ENCODE measurements at places on chromosomes 3 and 15.
A peak's percentile ranks its signal among the peaks of the same experiment; 100 is the strongest.

GRCh38 chr3:39383881-39384664 is 903 bp downstream of the SLC25A38 start:
- peak; percentile 90 for DNase-seq

DNA sequence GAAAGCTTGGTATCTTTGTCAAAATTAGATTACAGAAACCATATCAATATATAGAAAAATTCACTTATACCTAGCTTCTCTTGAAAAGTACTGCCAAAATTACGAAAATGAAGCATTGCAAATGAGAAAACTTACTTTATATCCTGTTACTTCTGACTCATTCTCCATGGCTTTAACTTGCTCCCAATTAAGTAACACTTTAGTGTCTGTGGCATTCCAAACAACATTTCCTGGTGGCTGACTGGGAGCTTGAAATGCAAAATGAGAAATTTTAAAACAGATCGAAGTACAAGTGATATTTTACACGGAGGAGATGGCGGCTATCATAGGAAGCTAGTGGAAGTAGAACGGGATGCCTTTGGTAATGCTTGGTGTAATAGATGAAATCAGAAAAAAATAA is 347.3 kb downstream of the CNTN3 start:
- no peak for DNase-seq

DNA sequence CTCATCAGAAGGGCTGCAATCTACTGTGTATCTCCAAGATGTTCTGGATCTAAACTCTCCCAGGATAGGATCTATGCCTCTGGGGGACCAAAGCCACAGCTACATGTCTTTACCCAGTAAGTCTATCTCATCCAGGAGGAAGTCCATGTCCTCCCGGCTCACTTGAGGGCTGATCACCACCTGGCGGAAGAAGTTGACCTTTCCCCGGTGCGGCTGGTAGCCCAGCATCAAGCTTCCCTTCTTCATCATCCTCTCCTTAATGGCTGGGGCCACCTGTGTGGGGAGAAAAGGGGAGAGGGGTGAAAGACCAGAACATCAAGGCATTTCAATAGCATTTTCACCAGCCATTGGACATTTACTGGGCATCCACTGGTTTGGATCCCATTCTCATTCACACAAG is 121.7 kb downstream of the TGFBR2 start:
- DNase-seq, result no peak

DNA sequence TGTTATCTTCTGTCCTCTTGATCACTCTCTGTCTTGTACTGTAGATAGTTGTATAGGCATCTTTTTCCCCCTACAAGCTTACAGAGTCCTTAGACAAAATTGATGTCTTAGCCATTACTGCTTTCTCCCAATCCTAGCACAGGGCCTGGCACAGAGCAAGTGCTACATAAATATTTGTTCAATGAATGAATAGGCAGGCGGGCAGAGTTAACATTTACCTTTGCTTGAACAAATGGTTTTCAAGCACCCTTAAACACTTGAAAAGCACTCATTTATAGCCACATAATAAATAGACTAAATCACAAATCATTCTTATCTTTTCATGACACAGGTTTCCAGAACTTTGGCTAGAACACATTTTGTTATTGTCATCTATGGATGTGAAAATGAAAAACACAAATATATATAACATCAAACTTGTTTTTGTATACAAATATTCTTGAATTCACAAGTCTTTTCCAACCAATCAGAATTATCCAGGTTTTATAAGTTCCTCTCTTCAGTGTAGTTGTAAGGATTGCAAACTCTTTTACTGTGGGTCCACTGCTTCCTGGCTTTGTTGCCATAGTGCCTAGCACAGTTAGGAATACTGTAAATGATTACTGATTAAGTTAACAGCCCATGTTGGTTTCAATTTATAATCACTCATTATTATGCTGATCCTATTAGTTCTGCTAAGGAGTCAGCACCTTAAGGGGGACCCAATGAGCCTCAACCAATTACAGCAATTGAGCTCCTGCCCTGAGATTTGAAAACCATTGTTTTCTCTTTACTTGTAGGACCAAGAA is 61.9 kb downstream of the ISL2 start:
- no peak for DNase-seq

- no peak for DNase-seq
These were observed 741.8 kb downstream of the IGSF11 start for GRCh38 chr3:118292841-118293240.

DNA sequence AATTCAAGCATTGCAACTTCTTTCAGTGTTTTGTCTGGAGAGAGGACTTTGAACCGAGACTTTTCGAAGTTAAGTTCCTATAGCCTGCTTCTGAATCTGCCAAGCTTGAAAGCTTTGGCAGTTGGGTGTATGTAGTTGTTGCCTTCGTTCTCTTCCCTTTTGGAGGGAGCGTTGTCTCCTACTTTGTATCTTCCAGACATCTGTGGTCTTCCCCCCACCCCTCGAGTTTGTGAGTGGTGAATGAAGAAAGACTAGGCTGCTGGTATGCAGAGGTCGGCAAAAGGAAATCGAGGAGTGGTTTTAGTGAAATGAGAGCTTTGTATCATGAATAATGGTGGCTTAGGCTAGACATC is 1.3 kb downstream of the CTNNB1 start:
- no peak for DNase-seq

GRCh38 chr3:127800508-127800907 is 21.8 kb downstream of the MGLL start:
- no peak for DNase-seq

- DNase-seq, result no peak
These were observed 23.1 kb upstream of the SKOR1 start for GRCh38 chr15:67801926-67802914.

DNA sequence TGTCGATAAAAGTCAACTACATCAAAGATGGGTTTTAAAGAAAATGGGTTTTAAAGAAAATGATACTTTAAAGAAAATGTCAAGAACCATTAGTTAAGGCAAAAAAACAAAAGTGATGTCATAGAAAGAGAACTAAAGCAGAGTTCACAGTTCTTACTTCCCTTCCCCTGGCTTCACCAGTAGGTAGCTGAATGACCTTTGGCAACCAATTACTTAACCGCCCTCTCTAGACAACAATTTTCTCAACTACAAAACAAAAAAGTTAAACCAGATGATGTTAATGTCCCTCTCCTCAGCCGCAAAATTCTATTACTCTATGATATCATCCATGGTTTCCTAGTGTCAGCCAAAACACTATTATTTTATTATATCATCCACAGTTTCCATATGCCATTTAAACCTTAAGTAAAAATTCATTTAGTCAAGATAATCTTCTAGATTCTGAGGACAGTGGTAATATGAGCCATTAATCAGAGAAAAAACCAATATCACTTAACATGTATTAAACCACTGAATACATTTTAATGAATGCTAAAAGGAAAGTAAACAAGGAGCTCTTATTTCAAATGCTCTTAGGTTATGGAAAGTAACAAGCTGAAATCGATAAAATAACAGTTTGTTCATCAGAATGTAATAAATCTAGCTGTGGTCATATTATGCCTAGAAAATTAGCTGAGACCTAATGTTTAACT is 13.1 kb downstream of the RYK start:
- no peak for DNase-seq

DNA sequence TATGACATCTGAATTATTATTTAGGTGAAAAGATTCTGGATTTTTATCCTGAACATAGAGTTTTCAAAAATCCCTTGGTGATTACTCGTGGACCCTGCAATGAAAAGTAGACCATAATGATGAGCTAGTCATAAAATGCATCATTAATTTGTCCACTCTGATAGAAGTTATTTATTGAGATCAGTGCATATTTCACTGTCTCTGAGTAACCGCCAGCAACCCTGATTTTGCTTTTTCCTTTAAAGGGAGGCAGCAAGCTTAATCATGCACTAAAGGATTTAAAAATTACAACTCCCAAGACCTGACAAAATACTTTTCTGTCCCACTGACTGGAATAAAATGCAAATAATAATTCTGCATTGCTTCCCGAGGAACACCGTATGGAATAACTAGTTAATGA is 259.6 kb upstream of the DPPA4 start:
- DNase-seq, result no peak

DNA sequence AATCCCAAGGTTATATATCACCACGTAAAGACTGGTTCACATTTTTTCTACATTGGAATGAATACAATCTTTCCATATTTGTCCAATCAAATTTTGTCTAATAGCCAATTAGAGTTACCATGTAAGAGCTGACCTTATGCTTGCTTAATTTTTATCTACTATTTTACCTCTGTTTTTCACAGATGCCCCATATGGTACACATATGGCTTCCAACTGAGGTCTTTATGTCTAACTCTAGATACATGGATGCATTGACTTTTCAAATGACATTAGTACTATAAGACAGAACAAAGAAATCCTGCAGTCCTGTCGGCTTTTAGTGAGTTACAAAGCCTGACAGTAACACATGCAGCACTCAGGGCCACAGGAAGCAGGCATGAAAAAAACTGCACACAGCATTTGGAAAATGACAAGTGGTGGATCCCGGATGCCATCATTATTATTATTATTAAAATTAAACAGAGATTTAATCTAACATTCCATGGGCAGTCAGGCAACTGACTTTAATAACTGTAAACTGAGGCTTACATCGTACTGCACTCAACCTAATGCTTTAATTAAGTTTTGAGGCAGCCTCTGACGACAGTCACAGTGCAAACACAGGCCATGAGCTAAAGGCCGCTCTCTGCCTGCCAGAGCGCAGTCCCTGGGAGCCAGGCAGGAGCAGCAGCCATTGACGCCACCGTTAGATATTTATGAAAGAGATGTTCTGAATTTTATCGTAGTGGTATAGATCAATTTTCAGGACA is 113.9 kb upstream of the TMCO5A start:
- DNase-seq, result no peak

DNA sequence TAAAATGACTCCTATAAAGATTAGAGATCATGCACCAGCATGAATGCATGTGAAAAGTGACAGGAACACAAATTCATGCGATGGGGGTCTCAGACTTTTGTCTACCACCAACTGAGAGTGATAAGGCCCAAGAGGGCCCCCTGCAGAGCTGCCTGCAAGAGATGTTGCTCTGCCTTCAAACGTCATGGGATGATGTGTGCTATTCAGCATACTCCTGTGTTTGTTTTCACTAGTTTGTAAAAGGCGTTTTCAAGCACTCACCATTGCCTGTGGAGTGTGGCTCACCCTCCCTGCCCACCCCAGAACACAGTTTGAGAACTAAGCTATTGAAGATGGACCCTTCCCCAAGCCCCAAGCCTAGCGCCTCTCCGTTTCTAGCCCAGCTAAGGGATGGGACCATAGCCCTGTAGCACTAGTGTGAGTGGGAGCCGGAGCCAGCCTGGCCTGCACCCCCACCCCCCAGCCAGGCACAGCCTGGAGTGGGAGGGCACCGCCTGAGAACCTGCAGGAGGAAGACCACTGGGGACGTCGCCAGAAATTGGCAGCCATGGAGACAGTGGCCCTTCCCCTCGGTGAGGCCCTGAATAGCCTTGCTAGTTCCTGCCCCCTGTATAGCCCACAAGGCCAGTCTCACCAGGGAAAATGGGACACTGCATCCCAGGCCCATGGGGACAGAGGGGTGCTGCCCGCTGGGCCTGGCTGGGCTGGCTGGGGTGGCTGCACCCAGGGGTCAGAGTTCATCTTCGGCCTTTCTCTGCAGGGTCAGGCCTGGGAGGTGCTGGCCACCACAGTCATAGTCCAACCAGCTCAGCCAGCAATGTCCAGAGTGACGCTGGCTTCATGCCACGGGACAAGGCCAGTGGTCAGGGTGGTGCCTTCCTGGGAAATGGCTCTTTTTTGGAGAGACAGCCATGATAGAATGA is 22.6 kb upstream of the KLF13 start:
- no peak for DNase-seq

- DNase-seq, result no peak
These were observed 353.5 kb downstream of the CADM2 start for GRCh38 chr3:85312331-85312730.

DNA sequence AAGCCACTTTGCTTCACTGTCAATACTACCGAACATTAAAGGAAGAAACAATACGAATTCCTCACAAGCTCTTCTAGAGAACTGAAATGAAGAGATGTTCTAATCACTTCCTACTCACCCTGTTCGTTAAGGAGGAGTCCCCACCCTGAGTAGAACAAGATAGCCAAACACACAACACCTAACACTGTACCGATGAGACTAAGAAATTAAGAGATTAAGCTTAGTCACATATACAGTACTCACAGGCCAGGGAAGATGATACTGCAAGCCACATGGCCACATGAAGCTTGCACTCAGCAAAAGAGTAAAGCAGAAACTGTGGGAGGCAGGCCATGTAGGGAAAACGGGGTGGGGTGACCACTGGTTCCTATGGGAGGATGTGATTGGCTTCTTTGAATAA is 48.0 kb downstream of the CGGBP1 start:
- DNase-seq, result no peak

All from stimulated activated CD8-positive, alpha-beta memory T cell treated with anti-CD3 and anti-CD28 coated beads, Interleukin-4, amount 100 ng/mL, for 4 hours (primary cell).